ENCODE measurements at places on chromosomes 7 and 10.

DNA sequence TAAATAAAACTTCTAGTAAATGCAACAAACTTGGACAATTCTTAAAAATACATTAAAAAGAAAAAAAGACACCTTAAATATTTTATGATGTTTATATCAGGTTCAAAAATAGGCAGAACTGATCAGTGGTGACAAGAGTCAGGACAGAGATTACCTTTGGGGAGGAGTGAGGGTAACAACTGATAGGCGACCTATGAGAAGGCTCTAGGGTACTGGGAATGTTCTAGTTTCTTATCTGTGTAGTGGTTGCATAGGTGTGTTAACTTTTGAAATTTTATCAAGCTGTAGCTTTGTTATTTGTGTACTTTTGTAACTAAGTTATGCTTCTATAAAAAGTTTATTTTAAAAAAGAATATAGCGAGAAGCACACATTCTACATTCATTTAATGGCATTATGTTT lies 75.1 kb upstream of the STRIP2 start:
- DNase-seq: no peak

- no peak for DNase-seq
These were observed 1.9 kb downstream of the AUTS2 start for GRCh38 chr7:69599955-69600709.

DNA sequence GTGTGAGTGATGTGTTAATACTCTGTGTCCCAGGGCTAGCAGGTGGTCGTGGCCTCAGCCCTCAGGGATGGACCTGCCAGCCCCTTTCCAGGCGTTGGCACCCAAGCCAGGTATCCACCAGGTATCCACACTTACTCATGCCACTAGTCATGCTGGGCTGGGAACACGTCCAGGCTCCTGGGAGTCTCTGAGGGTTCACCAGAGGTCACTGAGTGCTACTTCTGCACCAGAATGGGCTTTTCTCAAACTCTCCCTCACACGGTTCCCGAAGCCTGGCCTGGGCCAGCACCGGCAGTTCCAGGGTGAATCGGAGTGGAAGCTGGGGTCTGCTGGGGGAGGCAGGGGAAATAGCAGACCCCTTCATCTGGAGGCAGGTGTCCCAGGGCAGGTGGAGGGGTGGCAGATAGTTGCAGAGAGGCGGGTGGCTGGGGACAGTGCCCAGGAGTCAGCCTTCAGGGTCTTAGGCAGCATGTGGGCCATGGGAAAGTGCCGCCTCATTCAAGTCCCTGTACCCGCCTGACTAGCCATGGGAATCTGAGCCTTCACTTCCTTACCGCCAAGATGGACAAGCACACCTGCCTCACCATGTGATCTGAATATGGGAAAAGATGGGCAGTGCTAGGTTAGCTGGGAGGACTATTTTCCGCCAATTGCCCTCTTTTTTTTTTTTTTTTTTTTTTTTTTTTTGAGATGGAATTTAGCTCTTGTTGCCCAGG lies 95.5 kb upstream of the GTF2I start:
- no peak for DNase-seq

- no peak for DNase-seq
These were observed 3.4 kb downstream of the CLEC2L start for GRCh38 chr7:139526578-139527544.

- peak; percentile 50 for DNase-seq
These were observed at the start of gene BAIAP2L1 for GRCh38 chr7:98400542-98401340. TSS of gene BAIAP2L1 (minus strand) at chr7:98401090. CDS start at chr7:98400852, 238 bp downstream.

DNA sequence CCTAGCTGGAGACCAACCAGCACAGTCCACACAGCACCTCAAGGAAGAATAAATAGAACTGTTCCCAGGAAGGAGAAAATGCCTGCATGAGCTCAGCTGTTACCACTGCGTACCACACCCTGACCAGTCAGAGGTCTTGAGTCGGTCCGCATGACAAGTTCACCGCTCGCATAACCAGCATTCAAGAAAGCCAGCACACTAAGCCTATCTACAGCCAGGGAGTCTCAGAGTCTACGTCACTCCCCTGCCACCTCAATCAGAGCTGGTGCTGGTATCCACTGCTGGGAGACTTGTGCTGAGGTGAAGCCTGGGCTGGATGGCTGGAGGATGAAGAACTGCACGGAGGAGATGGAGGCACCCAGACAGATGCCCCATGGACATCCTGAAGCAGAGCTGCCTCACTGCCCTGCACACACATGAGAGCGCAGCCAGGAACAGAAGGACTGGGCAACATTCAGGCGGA lies 19.6 kb downstream of the AKR1C1 start:
- DNase-seq: no peak

DNA sequence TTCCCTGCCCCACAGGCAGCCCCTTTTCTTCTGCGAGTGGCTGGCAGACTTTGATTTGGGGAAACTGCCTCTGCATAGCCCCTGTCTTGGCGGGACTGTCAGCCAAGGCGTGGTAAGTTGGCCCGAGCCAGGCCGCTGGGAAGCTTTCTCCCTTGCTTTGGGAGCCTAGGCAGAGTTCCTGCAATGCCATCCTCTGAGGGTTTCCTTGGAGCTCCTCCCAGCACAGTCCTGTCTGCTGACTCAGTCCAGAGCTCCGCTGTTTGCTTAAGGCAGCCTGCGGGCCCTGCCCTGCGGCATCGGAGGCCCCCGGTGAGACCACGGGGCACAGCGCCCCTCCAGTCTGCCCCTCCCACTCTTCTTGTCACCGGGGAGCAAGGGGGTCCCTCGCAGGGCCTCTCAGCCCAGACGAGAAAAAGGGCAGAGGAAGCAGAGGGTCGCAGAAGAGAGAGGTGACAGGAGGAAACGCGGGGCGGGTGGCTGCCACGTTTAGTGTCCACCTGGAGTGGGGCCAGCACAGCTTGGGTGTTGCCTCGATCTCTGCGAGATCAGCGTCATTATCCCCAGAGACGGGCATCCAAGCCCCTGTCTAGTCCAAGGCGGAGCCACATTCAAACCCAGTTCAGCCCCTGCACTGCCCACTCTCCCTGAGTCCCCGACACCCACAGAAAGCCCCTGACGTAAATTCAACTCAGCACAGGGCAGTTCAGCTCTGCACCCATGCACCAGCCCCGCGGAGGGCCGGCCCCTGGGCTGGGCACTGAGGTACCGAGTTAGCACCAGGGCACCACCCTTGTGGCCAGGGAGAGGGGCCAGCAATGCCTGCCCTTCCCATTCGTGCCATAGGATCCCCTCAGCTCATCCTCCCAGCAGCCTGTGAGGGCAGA lies 59.0 kb upstream of the CHST15 start:
- DNase-seq: no peak

DNA sequence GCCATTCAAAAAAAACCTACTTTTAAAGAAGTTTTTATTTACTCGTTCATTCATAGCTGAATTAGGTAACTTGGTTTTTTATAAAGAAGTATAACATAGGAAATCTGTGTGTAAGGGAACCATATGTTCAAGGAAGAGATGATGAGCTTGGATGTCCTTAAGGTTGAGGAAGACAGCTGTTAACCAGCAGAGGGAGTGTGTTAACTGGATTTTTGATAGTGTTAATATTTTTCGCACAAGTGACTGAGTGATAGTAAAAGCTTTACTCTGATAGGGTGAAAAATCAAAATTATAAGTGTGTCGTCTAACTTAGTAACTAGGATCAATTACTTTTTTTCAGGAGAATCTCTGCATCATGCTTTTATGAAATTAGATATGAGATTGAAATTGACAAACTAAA lies 134.7 kb downstream of the ARL5B start:
- no peak for DNase-seq

DNA sequence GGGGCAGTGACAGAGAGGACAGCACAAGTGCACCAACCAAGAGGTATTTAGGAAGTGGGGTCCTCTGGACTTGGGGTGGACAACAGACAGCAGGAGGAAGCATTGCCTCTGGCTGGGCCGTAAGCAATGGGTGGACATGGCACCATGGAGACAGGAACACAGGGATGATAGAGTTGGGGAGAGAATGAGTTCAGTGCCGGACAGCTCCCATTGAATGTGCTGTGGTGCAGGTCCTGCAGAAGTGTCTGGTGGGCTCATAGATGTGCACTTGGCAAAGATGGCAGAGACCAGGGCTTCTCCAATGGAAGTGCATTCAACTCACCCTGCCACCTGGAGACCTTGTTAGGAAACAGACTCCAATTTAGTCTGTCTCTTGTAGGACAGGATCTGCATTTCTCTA lies 341.5 kb upstream of the ZMIZ1 start:
- DNase-seq: no peak

DNA sequence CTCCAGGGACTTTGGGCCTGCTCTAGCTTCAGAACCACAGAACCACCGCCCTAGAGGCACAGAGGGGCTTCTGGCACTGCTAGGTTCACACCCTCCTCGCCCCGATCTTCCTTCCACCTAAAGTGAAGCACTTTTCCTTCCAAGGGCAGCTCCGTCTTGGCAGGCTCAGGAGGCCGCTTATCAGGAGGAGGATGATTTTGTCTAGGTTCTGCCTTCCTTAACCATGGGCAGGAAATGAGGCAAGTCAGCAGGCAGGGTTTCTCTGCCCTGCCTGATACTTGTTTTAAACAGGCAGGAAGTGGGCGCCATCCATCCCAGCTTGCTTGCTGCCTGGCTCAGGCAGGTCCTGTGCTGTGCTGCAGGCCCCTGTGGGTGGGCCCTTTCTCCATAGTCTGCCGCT lies 8.3 kb upstream of the ATP6V0E2 start:
- no peak for DNase-seq

- DNase-seq: no peak
These were observed 209.7 kb upstream of the SP4 start for GRCh38 chr7:21218155-21218554.

GRCh38 chr7:22329816-22330524 lies 27.0 kb downstream of the RAPGEF5 start:
- DNase-seq: no peak

DNA sequence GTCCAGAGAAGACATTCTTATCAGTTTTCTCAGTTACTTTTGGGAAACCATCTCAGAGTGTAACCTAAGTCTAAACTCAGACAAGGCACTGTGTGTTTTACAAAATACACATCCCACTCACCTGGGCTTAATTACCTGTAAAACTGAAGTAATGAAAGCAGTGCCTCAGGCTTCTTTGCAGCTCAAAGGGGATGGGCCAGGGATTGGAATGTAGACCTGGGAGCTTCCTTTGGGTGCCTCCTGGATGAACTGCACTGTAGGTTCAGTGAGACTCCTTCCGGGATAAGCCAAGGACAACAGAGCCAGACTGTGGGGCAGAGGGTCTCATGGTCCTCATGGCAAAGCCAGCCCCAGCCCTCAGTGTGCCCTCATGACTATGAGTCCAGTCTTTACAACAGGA lies 672.4 kb upstream of the GALNT17 start:
- no peak for DNase-seq

- DNase-seq: no peak
These were observed 27.1 kb downstream of the LRRC20 start for GRCh38 chr10:70355051-70356021.

DNA sequence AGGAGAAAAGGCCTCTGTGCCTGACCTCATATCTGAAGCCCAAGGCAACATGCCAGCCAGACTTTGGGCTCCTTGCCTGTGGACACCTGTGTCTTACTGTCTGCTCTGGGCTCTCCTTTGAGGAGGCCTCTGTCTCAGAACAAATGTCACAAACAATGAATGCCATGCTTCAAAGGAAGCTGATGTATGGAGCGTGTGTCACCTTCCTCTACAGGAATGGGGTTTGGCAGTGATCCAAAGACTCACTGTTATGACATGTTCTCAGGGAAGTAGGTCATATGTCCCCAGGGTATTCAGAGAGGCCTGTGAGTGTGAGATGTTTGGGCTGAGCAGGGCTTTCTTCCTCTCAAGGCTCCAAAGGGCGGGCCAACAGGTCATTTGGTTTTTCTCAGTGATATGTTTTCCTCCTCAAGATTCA lies 38.4 kb downstream of the PTPRE start:
- no peak for DNase-seq

GRCh38 chr7:121266307-121266894 lies 62.4 kb upstream of the WNT16 start:
- no peak for DNase-seq

DNA sequence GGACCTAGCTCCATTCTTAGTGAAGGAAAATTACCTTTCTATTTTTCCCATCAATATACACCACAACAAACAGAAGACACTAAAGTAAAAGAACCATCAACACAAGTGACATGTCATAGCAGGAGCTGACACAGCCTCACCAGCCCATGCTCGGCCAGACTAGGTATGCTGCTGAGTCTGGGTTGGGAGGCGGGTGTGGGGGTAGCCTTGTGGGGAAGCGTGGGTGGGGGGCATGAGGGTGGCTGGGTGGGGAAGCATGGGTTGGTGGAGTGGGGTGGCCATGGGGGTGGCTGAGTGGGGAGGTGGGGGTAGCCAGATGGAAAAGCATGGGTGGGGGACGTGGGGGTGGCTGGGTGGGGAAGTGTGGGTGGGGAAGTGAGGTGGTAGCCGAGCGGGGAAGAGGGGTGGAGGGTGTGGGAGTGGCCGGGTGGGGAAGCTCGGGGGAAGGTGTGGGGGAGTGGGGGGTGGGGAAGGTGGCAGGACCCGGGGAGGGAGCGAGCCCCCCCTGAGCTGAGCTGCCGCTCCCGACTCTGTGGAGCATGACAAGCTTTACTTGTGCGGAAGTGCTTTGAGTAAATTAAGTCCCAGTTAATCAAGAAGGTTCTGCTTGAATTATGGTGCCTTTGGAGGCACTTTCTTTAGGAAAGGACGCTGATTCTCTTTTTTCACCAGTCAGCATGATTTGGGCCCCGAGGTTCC lies 294.6 kb upstream of the ZNF32 start:
- DNase-seq: no peak

DNA sequence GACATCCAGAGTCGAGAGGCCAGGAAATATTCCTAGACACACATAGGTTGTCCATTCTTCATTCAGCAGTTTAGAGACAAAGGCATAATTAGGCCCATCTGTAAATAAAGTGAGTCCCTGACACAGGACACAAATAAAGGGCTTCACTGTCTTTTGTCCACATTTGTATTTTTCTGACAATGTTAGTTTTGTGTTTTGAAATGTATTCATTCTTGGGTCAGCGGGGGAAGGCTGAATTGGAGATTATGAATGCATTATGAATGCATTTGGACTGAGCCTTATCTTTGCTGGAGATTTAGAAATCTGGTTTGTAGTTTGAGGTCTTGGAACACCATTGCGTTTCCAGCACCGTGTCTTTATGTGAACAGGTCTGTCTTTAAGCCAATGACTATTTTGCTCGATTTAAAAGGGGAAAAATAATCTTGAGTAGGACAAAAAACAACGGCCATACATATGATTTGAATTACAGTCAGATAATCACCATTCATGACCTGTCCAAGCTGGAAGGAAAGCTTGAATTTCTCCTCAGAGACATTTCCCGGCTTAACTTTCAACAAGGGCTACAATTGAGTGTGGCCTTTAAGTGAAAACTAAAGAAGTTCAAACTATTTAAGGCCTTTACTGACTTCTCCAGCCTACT lies 334.8 kb downstream of the WDR11 start:
- DNase-seq: no peak

GRCh38 chr7:97732565-97733275 lies 834 bp downstream of the TAC1 start:
- no peak for DNase-seq

DNA sequence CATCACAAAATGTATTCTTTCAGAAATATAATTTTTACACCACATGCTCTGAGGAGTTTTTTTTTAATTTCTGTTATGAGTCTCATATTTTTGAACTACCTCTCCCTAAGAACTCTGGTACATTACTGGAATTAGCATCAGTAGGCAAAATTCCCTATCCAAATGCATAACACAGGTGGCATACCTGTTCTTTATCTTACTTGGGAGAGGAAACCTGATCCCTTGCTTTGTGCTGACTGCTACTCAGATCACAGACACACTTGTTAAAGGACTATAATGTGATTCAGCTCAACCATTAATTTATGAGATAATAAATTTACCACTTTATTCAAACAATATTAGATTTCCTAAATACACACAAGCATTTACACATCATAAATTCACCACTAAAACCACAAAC lies 617.2 kb downstream of the GRM8 start:
- DNase-seq: no peak
